KBM-7 (cell line): ENCODE measurements at places on chromosomes 7 and 10.

- no peak for DNase-seq
Measured at GRCh38 chr7:111639934-111640333, 77.6 kb upstream of the IMMP2L start.

DNA sequence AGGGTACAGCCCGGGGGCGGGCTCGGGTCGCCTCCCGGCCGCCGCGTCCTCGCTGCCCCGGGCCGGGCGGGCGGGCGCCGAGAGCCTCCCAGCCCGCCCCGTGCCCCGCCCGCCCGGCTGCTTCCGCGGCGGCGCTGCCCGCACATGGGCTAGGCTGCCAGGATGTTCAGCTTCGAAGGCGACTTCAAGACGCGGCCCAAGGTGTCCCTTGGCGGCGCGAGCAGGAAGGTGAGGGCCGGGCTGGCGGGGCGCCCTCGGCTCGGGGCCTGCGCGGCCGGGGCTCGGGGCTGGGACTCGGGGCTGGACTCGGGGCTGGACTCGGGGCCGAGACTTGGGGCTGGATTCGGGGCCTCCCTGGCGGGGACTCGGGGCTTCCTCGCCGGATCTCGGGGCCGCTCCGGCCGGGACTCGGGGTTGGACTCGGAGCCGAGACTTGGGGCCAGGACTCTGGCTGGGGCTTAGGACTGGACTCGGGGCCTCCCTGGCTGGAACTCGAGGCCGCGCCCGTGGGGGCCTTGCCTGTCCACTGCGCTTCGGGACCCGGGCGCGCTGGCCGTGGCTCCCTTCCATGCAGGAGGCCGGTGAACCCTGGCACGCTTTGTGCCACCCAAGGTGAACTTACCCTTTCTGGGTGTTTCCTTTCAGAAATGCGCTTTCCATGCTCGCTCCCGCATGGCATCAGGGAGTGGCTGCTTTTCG is 534 bp downstream of the UBE3C start:
- DNase-seq: peak; percentile 32

DNA sequence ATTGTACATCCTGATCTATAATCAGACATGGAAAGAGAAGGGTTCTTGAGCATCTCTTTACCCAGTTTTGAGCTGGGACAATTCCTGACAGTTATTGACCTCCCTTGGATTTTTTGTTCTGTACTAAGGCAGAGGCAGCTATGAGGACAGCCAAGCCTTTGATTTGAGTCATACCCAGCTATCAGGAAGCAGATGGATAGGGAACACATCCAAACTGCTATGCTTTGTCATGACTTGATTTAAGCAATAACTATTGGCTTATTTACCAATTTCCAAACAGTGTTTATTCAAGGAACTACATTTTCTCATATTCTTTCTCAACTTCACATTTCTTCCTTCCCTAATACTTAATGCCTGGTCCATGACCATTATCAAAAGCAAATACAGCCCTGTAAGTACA is 396.4 kb upstream of the STEAP1 start:
- DNase-seq: no peak

DNA sequence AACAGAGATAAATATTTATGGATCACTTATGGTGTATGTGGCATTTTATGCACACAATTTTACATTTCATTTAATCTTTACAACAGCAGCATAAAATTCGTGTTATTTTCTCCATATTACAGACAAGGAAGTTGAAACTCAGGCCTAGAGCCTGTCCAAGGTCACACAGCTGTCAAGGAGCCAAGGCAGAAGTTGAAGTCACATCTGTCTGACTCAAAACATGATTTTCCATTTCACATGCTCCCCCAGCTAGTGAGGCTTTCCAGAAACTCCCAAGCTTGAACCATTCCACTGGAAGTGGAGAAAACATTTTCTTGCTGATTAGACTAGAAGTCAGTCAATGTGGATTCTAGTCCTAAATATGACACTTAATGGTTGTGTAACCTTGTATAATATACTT is 110.5 kb downstream of the HECTD2 start:
- DNase-seq: no peak
